ENCODE measurements at places on chromosomes 1 and 21. TPM values are rescaled to one million over a fixed set of nuclear protein-coding genes. Genes with fewer than 3 reads are reported as not detected.

PRAMEF15 gene
- polyA plus RNA-seq: not detected

GRCh38 chr1:29341936-29342335, 105.6 kb downstream of the PTPRU start:
- no peak for DNase-seq

RBM11 gene
- 3.1 TPM for polyA plus RNA-seq

- DNase-seq: no peak
These were observed 145.4 kb upstream of the KCTD3 start for GRCh38 chr1:215421744-215422143.

- no peak for DNase-seq
These were observed 34.1 kb upstream of the DIP2A start for GRCh38 chr21:46424621-46425020.

ECM1 gene
- polyA plus RNA-seq: 14.4 TPM

DNA sequence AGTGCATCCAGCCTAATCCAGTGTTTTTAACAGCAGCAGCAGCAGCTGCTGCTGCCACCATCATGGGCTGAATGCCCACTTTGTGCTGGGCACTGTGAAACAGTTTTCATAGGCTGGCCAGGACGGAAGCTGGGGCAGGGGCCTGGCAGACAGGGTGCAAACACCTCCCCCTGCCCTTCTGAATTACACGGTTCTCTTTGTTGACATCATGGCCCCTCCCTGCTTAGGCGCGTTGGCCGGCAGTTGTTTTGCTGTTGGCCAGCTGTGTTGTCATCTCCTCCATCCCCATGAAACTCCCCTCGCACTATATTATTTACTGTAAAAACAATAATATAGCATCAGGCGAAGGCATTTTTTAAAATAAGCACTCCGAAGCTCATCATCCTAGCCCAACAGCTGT, 33.1 kb downstream of the PTPRU start:
- no peak for DNase-seq

CALML6 gene
- 0.36 TPM for polyA plus RNA-seq

GRCh38 chr1:186564582-186564981, 103.7 kb upstream of the PDC start:
- no peak for DNase-seq

LCE3E gene
- not detected for polyA plus RNA-seq

- DNase-seq: no peak
These were observed 20.7 kb upstream of the CLIC4 start for GRCh38 chr1:24724345-24725208.

- no peak for DNase-seq
These were observed 41.8 kb downstream of the LYPLAL1 start for GRCh38 chr1:219215477-219215876.

PTP4A2 gene
- polyA plus RNA-seq: 256 TPM

DNA sequence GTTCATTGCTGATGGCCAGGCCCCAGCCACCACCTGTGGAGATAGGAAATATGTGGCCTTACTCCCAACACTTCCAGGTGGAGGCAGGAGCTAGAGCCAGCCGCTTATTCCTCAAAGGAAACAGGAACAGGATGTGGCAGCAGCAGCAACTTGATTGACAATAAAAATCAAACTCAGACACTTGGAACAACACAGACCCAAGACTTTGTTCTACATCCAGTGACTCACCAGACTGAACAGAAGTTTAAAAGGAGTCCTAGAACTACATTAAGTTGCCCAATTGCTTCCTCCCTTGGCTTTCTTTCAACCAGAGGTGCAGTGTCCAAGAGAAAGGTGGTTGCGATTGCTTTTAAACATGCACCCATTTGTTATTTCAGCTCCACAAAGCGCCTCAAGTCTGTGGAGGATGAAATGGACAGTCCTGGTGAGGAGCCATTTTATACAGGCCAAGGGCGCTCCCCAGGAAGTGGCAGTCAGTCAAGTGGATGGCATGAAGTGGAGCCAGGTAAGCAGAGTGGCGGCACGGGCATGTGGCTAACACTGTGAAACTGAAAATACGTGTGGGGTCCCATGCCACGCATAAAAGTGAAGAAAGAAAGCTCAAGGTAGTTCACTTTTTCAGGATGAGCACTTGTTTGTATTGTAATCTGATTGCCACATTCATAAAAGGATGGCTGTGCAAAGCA, 276.6 kb downstream of the NFIA start:
- no peak for DNase-seq

- DNase-seq: peak; percentile 62
These were observed 113.5 kb downstream of the MAP3K21 start for GRCh38 chr1:233440951-233441401.

MX1 gene
- 7.9 TPM for polyA plus RNA-seq

METTL25B gene
- polyA plus RNA-seq: 47.3 TPM

SYPL2 gene
- polyA plus RNA-seq: 8.6 TPM

TIAM1 gene
- 14.3 TPM for polyA plus RNA-seq

FCRL5 gene
- polyA plus RNA-seq: 0.09 TPM

GRCh38 chr1:74690909-74691308, 17.3 kb upstream of the ERICH3 start:
- DNase-seq: no peak

ARL8A gene
- polyA plus RNA-seq: 41.4 TPM

KCNQ4 gene
- 1.9 TPM for polyA plus RNA-seq

GRCh38 chr1:37930246-37931101, 16.4 kb downstream of the INPP5B start:
- DNase-seq: no peak

DNA sequence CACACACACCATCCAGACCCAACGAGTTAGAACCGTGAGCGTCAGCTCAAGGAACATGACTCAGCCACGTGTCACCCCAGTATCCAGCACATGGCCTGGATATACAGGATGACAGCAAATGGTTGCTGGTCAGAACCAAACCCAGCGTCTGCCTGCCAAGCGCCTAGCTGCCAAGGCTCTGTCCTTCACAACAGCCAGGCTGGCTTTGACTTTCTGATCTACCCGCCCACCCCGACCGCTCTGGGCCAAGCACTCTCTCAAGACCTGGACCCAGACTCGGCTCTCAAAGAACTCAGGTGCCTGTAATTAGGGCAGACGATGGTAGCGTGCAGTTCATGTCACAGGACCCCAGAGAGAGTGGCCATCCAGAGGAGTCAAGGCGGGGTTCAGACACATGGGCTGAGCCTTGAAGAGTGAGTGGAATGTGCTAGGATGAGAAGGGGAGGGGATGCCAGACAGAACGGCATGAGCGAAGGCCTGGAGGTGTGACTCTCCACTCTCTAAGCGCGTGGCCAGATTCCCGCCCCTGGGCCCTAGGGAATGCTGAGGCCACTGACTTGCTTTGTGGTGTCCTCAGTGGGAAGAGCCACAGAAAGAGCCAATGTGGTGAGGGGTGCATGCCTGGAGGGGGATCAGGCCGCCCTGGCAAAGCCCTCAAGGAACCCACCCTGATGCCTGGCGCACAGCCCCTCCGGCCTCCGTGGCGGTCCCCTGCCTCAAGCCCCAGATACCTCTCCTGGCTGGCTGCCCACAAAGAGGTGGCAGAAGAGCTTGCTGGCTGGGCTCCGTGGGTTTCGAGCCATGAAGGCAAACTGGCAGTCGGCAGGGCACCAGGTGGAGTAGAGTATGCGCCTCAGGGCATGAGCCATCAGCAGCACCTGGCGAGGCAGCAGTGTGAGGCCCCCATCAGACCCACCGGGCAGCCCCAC, 7.0 kb downstream of the SH2D5 start:
- no peak for DNase-seq

- no peak for DNase-seq
These were observed 2.1 kb downstream of the SASS6 start for GRCh38 chr1:100130552-100131077.

PDC gene
- polyA plus RNA-seq: 0.39 TPM

GRCh38 chr1:11285883-11286734, 13.1 kb downstream of the UBIAD1 start:
- DNase-seq: no peak

- no peak for DNase-seq
These were observed 25.4 kb downstream of the HMGCS2 start for GRCh38 chr1:119743308-119743707.

- DNase-seq: no peak
These were observed 43.4 kb downstream of the WDR64 start for GRCh38 chr1:241695246-241696171.

ETV3L gene
- not detected for polyA plus RNA-seq

ABCA4 gene
- 15.2 TPM for polyA plus RNA-seq

ICOSLG gene
- 5.1 TPM for polyA plus RNA-seq

SPRR4 gene
- not detected for polyA plus RNA-seq

DNA sequence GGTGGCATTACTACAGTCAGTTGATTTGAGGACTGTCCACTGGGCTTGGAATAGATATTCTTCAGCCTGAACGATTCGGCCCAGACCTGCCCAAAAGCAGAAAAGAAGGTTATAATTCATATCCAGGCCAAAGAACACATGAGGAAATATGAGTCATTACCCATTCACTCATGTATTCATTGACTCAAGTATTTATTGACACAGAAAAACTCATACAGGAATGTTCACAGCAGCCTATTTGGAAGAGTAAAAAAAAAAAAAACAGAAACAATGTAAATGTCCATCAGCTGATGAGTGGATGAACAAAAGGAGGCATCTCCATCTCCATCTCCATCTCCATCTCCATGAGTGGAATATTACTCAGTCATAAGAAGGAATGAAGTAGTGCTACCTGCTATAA, 15.9 kb downstream of the ZMYND12 start:
- no peak for DNase-seq

GRCh38 chr1:60000625-60001024, 72.9 kb downstream of the C1orf87 start:
- no peak for DNase-seq

ZBTB8A gene
- 16.9 TPM for polyA plus RNA-seq

GNAT2 gene
- not detected for polyA plus RNA-seq

- no peak for DNase-seq
These were observed 328.9 kb downstream of the PTBP2 start for GRCh38 chr1:97050506-97050905.

DNA sequence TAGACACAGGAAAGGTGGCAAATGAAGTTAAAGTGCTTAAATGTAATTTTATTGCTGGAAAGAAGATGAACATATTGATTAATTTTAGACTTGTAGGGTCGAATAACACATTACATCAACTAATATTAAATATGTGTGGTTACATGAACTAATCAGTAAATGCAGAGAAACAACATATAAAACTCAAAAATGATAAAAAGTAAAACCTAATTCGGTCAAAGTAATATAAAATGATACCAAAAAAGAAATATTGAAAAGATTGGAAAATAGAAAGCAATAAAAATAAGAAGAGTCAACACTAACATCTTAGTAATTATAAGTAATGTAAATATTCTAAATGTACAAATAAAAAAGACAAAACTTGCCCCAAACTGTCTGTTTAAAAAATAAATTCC, 43.3 kb downstream of the CD53 start:
- no peak for DNase-seq

DNA sequence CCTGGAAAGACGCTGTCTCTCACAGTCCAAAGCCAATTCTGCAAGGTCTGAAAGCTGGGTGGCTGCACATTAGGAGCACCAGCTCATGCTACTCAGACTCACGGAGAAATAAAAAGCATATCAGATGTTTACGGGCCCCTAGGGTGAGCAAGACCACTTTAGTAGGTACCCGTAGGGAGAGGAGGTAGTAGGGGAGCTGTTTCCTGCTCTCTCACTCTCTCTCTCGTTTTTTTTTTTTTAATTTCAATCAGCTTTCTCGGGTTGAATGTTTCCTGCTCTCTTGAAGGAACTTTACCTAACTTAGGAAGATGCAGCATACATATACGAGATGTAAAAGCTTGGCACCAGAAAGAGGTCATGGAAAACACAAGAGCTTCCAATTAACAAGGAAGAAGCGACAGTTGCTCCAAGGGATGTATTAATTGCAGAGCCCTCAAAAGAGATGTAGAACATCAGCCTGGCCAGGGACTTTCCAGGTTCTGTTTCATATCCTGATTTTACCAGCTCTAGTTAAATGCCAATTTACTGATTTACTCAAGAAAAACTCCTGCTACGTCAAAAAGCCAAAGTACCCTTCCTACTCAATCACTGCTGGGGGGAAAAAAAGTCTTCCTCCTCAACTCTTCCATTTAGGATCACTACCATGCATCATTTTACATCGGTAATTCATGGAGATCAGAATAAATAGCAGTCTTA, 3.1 kb downstream of the LORICRIN start:
- DNase-seq: no peak

DNA sequence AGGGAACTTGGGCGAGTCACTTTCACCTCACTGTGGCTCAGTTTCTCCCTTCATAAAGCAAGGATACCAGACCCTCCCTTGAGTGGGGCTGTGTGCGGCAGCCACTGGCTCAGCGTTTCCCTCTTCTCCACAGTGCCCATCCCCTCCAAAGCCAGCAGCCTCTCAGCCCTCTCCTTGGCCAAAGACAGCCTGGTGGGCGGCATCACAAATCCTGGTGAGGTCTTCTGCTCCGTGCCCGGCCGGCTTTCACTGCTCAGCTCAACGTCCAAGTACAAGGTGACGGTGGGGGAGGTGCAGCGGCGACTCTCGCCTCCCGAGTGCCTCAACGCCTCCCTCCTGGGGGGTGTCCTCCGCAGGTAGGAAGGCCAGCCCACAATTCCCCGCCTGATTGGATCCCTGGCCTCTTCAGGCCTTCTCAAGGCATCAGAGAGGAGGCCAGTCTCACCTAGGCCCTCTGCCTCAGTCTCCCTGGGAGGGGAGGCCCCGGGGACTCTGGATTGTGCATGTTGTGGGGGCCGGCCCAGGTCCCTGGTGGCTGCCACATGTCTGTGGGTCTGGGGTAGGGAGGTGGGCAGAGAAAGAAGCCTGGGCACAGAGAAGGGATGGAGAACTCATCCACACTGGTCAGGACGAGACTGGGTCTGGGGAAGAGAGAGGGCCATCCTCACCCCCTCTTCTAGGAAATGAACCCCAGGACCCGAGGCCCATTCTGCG, 15.2 kb downstream of the TFAP2E start:
- DNase-seq: no peak

GRCh38 chr1:241518476-241519307, 863 bp downstream of the FH start:
- DNase-seq: peak; percentile 11

GRCh38 chr1:96515925-96516324, 205.7 kb upstream of the PTBP2 start:
- no peak for DNase-seq

DNA sequence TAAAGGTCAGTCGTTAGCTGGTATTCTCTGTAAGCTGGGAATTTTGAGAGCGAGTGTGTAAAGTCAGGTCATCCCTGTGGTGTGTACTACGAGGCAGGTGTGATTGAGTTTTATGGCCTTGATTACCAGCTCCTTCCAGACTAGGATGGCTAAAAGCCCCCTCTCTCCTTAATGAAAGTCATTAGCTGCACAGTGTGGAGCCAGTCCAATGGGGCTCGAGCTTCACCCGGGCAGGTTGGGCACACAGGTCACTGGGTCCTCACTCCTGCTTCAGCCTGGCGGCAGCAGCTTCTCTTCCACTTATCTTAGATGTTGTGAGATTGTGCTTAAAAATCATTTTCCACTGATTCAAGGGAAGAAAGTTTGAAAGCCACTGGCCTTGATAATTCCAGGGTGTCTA, 3.0 kb downstream of the DMRTB1 start:
- DNase-seq: no peak

- DNase-seq: no peak
These were observed 20.2 kb downstream of the DIP2A start for GRCh38 chr21:46478910-46479309.

RAVER2 gene
- polyA plus RNA-seq: 28.9 TPM

DNA sequence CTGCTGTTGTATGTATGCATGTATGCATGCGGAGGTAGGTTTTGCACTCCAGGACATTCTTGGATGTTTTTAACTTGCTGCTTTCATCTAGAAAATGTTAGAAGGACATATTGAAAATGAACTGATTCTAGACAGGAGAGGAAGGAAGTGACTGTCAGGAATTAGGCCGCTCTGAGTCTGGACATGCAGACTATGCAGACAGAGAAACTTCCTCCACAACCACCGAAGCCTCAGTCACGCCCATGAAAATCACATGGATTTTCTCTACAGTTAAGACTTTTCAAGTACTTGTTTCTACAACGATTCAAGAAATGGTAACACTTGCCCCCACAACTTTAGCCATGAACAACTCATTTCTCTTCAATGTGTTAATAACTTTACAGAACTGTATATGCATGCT, 211.1 kb downstream of the SMYD3 start:
- no peak for DNase-seq
